Brain (organoid and tissue), 16 donors: ENCODE measurements at places on chromosomes 2 and 18.

GRCh38 chr2:207772844-207773205 is 3.1 kb upstream of the FZD5 start:
- DNase-seq = no peak

DNA sequence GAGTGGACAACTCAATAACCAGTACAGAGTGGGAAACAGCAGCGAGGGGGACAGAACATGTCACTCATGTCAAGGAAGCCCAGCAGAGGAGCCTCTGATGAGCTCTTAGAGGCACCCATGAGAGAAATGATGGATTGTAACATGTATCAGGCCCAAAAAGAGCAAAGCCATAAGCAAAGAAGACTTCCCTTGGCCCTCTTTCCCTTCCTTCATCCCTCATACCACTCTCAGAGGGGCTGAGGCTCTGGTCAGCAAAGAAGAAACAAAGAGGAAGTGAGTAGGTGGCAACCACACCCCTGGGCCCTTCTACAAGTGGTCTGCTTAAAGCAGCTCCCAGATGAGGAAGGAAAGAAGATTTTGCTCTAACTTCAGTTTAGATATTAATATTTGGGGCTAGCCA is 112.8 kb downstream of the CDC42EP3 start:
- DNase-seq = no peak

DNA sequence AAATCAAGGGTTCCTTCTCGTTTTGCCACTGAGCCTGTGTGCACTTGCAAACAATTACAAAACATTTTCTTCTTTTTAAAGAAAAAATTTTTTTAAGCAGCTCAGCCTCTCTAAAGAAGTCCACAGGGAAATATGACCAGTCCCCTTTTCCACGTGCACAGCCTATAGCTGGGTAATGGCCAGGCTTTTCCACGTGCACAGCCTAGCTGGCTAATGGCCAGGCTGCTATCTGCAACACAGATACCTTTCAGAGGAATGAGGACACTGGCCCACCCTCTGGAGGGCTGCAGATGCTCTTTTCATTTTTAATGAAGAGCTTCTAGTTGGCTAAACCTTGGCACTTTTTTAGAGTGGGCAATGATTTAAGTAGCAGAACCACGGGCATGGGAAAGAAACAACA is 46.3 kb downstream of the ASB18 start:
- peak; percentile 31 for DNase-seq

GRCh38 chr2:210630873-210631560 is 74.6 kb downstream of the CPS1 start:
- DNase-seq = peak; percentile 93

DNA sequence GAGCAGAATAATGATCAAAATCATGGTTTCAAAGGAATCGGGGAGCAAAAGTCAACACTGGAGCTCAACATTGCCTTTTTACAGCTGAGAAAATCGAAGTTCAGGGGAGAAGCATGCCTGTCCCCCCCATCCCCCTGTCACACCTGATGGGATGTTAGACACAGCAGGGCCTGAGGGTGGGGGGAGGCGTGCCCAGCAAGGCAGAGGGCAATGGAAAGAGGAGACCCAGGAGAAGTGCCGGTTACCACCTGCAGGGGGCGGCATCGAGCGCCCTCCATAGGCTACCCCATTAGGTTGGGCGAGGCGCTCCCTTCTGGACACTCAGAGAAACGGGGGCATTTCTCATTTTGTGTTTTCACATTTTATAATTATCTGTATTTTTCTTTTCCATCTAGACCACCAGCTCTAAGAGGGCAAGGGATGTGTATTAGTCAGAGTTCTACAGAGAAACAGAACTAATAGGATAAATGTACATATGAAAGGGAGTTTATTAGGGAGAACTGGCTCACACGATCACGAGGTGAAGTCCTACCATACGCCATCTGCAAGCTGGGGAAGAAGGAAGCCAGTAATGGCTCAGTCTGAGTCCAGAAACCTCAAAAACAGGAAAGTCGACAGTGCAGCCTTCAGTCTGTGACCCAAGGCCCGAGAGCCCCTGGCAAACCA is 271.3 kb downstream of the LRATD1 start:
- DNase-seq = no peak

GRCh38 chr18:62081248-62081647 is 105.6 kb downstream of the PIGN start:
- no peak for DNase-seq

DNA sequence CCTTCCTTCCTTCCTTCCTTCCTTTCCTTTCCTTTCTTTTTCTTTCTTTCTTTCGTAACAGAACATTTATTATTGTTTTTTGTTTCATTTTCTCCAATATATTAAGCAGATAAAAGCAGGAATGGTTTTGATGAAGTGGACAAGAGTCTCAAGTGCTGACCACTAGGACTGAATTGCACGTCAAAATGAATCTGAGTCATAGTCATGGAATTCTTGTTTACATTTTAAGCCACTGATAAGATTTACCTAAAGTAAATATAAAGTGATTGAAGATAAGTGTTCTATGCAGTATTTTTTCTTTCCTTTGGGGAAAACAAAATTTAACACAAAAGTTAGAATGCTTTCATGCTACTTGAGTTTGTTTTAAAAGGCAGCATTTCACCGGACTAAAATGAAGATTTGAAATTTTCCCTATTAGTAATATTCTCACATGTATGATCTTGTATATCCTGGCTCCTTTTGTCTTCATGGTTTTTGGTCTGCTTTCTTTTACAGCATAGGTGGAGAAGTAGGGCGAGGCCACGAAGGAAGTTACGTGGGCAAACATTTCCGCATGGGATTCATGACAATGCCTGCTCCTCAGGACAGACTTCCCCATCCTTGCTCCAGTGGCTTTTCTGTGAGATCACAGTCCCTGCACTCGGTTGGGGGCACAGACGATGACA is 113.5 kb downstream of the NYAP2 start:
- no peak for DNase-seq

- DNase-seq = no peak
Measured at GRCh38 chr18:8724452-8724851, 19.1 kb downstream of the MTCL1 start.

DNA sequence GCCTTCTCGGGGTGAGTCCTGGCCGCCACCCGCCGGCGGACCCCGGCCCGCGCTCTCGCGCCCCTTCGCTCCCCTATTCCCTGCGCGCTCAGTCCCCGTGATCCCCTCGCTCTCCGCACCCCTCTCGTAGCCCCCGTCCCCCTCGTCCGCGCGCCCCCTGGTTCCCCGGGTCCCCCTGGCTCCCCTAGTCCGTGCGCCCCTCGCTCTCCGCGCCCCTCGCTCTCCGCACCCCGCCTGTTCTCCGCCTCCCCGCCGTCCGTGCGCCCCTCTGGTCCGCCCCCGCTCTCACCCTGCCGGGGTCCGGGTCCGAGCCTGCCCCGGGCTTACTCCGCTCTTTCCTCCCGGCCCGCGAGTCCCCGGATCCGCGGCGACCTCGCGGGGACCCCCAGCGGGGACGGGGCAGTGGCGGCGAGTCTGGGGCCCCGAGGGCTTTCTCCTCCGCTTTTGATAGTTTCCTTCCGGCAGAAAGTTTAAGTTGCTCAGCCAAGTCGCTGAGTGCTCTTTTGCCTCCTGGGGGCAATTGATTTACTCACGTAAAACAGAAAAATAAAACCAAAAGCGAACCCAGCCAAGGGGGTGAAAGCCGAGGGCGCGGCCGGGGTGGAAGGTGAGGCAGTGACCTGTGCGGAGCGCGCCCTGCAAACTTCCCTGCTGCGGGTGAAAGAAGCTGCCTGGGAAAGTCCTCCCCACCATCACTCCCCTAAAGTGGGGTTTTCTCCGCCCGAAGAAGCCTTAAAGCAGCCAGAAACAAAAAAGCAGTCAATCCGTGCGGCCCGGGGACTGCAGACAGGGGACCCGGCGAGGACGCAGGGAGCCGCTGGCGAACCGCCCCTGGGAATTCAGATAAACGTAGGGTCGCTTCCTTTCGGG is 568 bp downstream of the RAB31 start:
- peak; percentile 32 for DNase-seq

- DNase-seq = no peak
Measured at GRCh38 chr2:86272111-86272510, 65.3 kb downstream of the REEP1 start.

DNA sequence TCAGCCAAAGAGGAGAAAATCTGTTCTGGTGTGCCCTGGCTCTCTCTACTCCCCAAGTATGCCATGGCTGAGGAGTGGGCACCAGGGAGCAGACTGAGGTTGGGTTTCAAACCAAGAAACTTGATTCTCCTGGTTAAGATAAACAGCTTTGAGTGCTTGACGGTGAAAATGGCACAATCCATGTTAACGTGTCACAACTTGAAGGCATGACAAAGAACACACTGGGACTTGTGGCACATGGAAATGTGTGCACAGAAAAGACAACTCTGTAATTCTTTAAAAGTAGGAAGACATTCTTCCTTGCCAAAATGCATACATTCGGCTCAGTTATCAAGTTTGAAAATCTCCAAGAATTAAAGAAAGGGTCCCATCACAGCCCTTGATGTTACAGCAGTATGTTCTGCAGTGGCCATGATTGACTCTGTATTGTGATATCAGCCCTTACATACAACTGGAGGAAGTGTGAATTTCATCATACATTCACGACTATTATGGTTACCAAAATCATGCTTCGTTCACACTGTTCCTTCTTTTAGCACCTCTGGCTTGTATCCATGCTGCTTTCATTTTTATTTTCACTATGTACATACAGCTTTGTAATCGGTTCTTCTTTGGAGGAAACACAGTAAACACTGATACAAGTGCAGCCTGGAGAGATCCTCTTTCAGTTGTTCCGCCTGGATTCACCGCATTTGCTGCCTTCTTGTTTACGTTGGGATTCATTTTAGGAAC is 15.6 kb upstream of the ACTG2 start:
- no peak for DNase-seq

DNA sequence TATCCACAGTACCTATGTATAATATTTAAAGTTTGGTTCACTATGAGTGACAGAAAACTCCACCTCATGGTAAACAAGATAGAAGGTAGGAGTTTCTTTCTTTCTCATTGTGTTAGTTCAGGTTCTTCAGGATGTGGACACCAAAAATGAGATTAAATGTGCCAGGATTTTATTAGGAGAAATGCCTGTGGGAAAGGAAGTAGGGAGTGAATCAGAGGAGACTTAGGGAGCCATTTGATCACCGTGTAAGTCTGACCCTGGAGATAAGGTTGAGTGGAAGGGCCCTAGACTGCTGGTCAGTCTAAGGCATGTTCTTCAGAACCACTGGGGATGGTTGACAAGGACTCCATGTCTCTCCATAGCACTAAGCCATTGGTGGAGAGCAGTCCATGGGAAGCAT is 8.1 kb downstream of the AOX1 start:
- DNase-seq = no peak

DNA sequence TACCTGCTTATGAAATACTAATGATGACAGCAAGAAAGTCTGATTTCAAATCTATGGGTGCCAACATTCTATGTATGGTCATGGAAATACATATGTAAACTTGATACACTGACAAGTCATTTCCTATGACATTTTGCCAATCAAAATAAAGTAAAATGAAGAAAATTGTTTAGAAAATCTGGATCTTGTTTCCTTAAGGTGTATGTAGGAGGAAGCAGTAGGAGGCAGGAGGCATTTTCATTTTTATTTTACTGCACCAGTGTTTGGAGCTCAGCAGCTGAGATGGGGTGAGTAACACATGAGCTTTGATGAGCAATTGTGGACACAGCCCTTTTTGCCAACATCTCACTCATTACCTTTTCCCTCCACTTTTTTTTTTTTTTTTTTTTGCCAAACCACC is 167.0 kb downstream of the AFF3 start:
- DNase-seq = no peak

DNA sequence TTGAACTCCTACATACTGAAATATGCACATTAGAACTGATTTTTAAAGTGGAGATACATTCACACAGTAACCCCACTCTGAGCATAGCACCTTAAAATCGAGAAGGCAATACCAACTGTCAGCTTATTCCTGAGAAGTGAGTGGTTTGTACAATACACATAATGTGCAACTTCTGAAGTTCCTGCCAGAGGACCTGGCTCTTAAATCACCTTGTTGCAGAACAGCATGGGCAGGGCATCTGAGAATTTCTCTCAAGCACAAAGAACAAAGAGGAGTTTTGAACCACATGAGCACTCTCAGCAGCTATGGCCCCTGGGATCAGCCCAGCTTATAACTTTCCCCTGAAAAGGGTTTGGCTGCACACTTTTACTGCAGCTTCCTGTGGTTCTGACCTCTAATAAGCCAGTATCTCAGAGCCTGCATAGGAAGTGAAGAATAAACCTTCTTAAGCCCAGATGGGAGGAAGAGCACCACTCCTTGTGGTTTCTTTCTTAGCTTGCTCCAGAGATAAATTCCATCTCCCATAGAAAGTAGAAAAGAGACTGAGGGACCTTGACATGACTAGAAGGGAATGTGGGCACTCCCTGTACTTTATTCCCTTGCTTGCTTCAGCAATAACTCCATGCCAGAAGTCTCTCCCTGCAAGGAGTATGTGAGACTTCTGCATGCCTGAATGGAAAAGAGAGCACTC is 862.3 kb downstream of the SUCLG1 start:
- DNase-seq = no peak

DNA sequence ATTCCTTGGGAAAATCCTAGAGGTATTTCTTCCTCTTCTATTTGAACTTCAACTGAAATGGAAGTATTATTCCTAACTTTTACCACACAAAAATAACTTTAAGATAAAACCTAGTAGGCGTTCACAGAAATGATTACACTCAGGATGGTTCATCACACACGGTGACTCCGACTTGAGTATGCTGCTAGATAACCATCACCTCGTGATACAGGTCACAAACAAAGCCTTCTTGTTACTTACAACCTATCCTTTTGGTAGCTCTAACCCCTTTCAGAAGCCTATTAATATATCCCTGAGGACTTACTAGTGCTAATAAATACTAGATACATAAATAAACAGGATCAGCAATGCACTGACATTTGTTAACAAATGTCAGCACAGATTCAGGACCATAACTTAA is 101.0 kb upstream of the DNER start:
- DNase-seq = no peak

DNA sequence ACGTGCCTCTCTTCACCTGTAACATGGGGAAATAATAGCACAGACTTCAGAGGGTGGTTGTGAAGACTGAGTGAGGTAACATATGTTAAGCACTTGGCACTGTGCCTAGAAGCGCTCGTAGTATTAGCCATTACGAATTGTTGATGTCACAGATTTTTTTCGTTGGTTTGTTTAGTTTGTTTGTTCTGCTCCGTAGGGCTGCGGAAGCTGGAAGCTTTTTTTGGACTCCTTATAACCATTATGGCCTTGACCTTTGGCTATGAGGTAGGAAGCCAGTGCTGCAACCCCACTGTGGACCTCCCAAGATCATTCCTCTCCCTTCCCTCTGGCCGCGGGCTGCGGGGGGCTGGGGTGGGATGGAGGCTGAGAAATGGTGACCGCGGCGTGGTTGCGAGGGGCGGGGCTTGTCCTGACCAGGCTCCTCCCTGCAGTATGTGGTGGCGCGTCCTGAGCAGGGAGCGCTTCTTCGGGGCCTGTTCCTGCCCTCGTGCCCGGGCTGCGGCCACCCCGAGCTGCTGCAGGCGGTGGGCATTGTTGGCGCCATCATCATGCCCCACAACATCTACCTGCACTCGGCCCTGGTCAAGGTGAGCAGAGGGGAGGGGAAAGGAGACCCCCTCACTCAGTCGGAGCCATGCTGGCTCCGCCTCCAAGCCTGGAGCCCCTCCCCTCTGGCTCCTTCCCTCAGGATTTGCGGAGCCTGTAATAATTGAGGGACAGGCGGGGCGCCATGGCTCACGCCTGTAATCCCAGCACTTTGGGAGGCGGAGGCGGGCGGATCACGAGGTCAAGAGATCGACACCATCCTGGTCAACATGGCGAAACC is 5.5 kb downstream of the SLC11A1 start:
- peak; percentile 57 for DNase-seq
